ENCODE measurements at places on chromosomes 16 and 17. TPM values are rescaled to one million over a fixed set of nuclear protein-coding genes. Genes with fewer than 3 reads are reported as not detected.

DNA sequence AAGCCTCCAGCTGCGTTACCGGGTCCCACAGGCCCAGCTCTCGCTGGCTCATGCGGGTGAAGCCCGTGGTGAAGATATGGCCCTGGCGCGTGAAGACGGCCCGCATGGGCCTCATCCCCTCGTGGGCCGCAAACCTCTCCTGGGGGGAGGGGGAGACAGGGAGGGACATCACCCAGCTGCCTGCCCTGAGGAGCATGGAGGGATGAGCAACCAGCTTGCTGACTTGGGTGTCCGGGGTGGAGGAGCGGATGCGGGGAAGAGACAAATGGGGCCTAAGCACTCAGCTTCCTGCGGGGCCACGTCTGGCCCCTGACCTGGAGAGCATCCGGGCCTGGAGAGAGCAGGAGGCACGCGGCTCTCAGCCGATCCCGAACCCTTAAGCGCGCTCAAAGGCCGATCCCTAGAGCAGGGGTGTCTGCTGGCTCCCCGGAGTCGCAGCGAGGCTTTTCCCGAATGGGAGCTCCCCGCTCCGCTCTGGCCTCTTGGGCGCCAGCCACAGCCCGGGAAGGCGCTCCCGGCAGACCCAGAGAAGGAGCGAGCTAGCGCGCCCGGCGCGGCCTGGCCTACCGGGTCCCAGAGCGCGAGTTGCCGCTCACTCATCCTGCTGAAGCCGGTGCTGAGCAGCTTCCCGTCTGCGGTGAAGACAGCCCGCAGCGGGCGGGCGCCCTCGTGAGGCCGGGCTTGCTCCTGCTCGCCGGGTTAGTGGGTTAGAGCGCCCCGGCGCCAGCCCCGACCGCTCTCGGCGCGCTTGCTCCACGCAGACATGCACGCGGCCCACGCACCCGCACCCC, 5.0 kb downstream of the CORO6 start:
- peak; percentile 74 for DNase-seq

GRCh38 chr17:17127730-17128291, 78.3 kb downstream of the PLD6 start:
- DNase-seq: no peak

DNA sequence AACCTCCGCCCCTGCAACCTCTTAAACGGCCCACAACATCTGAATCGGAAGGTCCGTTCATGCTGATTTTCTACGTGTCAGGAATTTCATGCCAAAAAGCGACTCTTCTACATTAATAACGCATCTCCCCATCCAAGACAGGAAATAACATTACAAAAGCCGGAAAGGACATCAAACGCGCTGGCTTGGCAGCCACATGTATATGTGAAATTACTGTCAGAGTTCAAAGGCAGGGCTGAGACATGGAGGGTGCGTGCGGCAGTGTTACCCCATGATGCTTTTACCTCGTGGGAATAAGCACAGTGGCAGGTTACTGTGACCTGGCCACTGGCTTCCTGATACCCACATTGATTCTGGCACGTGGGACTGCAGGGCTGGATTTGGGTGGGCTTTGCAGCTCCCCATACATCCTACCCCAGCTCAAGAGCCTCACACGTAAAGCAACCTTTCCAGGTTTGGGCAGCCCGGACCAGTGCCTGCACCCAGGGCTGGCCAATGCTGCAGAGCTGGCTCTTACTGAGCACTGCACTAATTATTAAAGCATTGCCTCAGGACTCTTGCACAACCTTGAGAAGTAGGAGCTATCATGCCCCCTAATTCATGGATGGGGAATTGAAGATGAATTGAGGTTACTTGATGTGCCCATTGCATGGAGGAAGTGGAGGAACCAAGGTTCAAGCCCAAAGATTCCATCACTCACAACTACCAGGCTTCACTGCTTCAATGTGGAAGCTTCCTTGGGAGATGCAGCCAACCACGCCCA, 120.6 kb upstream of the FOXF1 start:
- no peak for DNase-seq

DNA sequence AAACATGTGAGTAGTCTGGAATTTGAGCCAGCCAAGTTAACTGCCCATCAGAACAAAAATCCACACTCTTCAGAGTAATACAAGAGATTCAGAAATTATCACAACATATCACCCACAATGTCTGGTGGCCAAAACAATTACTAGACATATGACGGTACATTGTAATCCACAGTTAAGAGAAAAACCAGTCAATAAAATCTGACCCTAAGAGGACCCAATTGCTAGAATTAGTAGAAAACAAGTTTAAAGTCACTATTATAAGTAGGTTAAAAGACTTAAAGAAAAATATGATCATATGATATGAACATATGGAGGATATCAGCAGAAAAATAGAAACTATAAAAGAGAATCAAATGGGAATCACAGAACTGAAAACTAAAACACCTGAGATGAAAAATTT, 15.8 kb downstream of the CMTR2 start:
- no peak for DNase-seq

DNA sequence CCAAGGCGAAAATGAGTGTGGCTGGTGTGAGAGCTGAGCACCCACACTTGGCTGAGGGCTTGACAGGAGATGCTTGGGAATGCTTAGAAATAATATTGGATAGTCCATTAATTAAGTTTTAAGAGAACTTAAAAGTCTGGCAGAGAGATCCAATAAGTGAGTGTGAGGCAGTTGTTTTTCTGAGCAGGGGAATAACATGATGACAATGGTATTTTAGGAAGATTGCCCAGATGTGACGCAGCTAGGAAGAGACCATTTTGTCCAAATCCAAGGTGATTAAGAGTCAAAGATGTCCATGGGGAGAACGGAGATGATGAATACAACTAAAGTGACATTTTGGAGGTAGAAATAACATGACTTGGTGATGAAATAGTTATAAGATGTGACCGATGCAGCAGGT, 102.8 kb upstream of the AXIN2 start:
- DNase-seq: no peak

- DNase-seq: peak; percentile 18
Measured at GRCh38 chr16:67104061-67104460, 5.7 kb upstream of the PHAF1 start.

DNA sequence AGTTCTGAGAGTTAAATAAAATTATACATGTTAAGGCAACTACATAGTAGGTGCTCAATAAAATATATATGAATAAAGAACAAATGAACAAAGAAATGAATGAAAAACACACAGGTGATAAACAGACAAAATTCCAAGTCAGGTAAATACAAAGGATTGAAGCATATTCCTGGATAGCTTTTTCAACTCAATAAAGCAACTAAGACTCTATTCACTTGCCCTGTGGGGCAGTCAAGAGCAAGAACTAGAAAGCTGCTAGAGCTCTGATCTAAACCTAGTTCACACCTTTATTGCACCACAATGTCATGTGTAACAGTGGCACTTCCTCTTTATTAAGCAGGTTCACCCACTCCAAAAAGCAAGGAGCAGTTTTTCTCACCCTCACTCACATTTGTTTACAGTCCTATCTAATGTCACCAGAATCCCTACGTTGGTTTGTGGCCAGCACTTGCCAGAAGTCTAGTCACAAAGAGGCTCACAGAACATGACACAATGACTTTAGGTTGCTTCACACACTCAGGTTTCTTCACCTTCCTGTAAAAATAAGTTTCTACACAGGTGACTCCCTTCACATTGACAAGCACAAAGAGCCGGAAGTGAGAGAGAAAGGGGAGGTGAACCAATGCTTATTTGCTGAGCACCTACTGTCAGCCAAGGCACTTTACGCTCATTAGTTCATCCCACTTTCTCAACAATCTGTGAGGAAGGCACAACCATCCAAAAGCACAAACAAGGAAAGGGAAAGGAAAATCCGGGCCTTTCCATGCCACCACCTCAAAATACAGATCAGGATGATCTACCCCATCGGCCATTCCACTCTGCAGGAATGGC, 70.8 kb downstream of the XPO6 start:
- DNase-seq: peak; percentile 72

DNA sequence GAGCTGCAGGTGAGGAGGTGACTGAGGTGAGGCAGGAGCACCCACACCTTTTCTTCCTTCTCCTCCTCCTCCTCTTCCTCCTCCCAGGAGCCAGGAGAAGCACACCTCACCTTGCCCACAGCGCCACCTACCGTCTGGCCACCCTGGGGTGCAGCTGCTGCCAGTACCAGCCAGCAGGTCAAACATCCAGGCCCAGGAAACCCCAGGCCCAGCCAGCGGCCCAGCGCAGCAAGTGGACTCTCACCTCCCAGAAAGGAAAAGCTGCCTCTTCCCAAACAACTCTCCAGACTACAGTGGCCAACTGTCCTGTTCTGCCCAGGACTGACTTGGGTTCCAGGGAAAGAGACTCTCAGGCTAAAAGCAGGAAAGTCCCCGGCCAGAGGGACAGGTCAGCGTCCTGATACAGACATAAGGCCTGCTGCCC, 22.7 kb downstream of the PEMT start:
- DNase-seq: no peak

- no peak for DNase-seq
Measured at GRCh38 chr16:81716478-81717225, 62.4 kb upstream of the PLCG2 start.

GRCh38 chr16:57061084-57061905, 31.1 kb upstream of the CPNE2 start:
- no peak for DNase-seq

- peak; percentile 42 for DNase-seq
Measured at GRCh38 chr17:14904386-14904785, 360.7 kb downstream of the PMP22 start.

DNA sequence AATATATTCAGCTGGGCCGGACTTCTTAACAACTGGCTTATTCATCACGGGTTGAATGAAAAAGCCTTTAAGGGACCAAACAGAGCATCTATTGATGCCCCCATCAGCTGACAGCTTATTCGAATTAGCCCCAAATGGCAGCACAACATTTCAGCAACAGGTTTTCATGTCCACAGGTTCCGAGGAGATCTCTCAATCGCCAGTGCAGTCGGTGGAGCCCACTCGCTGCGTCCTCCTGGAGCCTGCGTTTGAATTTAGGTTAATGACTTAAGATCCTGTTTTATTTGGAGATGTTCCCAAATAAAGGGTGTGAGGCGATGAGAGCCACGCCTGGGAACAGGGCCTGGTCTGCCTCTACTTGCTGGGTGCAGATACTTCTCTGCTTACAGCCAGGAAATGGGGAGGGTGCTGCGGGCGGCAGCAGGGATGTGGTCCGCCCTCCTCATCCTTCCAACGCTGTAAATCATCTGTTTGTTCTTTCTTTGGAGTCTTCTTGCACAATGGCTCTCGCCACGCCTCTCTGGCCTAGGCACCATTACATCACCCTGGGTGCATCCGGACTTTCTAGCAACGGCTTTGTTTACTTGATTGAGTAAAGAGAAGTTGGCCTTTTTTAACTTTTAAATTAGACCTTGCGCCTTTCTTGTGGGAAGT, 22.6 kb downstream of the NDE1 start:
- peak; percentile 58 for DNase-seq

KCNJ18 gene
- not detected for total RNA-seq

SLC5A10 gene
- total RNA-seq: 0.81 TPM

Data from hematopoietic multipotent progenitor cell (in vitro differentiated cells).